NCI-H2029 treated with DMSO at 0.1 percent for 48 hours (cell line): ENCODE measurements at places on chromosomes 1 and 21.

DNA sequence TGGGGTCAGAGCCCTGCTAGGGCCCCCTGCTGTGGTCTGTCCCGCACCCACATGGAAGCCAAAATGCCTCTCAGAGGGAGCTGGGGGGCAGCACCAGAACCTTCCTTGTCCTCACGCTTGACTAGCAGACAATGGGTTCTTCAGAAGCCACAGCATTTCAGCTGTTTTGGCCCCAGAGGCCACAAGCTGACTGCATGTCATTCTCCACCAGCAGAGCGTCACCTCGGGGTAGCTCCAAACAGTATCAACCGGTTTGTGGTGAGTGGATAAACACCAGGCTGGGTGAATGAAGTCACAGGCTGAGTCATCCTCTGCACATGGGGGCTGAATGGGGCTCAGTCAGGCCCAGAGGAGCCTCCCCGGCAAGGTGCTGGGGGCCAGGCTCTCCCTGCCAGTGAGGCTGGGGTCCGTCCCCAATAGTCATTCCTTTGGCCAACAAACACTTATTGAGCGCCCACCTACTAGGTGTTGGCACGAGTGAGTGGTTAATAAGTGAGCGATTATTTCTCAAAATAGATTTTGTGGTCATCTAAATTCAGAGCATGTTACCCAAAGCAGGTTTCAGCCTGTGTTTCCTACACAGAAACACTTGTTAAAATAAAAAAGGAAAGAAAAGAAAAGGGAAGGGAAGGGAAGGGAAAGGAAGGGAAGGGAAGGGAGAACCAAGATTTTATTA, 9.1 kb downstream of the OLIG1 start:
- DNase-seq: no peak

- no peak for DNase-seq
Observed at GRCh38 chr1:57124768-57125446, 159.1 kb upstream of the C8B start.

DNA sequence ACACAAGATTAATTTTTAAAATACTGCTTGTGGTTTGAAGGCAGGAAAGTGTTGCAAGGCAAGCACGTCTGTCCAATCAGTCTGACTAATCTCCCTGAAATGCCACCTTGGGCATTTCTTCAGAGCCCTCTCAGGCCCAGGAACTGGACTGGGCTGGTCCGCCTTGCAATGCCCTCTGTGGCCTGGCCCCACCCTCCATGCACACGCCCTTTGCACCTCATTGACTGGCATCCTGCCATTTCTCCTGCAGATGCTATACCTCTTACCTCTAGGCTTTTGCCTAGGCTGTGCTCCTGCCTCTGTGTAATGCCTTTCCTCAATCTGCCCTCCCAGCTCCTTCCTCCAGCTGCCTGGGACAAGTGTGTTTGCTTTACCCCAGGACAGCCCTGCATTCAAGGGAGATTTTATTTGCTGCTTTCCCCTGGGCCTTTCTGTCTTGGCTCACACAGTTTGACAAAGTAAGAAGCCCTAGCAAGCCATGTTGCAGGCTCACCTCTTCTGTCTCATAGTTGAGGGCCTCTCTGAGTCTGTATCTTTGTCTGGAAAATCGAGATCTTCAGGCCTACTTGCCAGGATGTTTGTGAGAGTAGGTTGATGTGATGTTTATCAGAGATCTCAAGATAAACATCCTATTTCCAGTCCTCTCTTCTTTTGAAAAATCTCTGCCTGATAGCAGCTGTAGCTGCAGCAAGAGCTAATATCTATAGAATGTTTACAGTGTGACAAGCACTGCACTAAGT, 149.2 kb upstream of the JUN start:
- peak; percentile 98 for DNase-seq

GRCh38 chr1:109361649-109362048, 36.1 kb downstream of the SORT1 start:
- DNase-seq: no peak

GRCh38 chr21:25384782-25385181, 222.5 kb downstream of the MRPL39 start:
- DNase-seq: no peak

DNA sequence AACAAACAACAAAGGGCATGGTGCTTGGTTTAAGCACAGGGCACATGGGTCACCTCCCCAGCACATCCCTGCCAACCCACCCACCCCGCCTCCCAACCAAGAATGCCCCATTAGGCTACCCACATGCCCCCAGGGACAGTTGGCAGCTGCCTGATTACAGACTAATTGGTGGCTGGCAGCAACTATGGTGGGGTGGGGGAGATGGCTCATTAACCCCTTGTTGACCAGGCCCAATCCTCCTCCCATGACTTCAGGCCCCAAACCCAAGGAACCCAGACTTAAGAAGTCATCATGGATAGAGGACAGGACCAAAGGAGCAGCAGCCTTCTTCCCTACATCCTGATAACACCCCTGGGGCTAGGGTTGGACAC, 1.3 kb downstream of the RIMS3 start:
- DNase-seq: no peak

DNA sequence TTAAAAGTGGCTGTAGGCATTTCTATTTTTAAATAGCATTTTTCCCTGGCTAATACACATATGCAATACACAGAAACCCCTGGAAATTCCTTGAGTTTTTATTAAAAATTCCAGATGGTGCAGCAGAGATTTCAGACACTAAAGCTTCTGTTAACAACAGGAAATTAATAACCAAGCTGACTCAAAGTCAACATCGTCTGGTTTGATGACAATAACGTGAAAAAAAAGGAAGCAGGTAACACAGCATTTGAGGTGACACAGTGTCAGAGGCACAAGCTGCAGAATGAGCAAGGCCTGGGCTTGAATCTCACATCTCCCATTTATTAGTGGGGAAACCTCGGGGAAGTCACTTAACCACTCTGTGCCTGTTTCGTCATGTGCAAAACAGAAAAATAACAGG, 64.6 kb upstream of the GJB5 start:
- no peak for DNase-seq

GRCh38 chr1:222087221-222087920, 345.5 kb upstream of the DUSP10 start:
- no peak for DNase-seq

GRCh38 chr1:37476087-37476452, 1.7 kb downstream of the ZC3H12A start:
- no peak for DNase-seq

- DNase-seq: no peak
Observed at GRCh38 chr1:41369531-41369930, 8.3 kb downstream of the FOXO6 start.

GRCh38 chr21:21246007-21246406, 247.8 kb downstream of the NCAM2 start:
- no peak for DNase-seq

- no peak for DNase-seq
Observed at GRCh38 chr1:2561446-2561845, 5.3 kb downstream of the TNFRSF14 start.

DNA sequence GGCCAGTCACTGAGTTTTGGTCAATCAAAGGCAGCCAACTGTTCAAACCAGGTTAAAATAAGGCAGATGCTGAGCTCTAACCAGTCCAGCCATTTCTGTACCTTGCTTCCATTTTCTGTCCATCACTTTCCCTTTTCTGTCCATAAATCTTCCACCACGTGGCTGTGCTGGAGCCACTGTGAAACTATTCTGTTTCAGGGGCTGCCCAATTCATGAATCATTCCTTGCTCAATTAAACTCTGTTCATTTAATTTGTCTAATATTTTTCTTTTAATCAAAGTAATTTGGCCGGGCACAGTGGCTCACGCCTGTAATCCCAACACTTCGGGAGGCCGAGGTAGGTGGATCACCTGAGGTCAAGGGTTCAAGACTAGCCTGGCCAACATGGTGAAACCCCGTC, 22.7 kb upstream of the LGALS8 start:
- no peak for DNase-seq

GRCh38 chr1:204652497-204652896, 33.0 kb downstream of the LRRN2 start:
- no peak for DNase-seq

GRCh38 chr1:17731460-17731859, 23.7 kb upstream of the ACTL8 start:
- DNase-seq: no peak

DNA sequence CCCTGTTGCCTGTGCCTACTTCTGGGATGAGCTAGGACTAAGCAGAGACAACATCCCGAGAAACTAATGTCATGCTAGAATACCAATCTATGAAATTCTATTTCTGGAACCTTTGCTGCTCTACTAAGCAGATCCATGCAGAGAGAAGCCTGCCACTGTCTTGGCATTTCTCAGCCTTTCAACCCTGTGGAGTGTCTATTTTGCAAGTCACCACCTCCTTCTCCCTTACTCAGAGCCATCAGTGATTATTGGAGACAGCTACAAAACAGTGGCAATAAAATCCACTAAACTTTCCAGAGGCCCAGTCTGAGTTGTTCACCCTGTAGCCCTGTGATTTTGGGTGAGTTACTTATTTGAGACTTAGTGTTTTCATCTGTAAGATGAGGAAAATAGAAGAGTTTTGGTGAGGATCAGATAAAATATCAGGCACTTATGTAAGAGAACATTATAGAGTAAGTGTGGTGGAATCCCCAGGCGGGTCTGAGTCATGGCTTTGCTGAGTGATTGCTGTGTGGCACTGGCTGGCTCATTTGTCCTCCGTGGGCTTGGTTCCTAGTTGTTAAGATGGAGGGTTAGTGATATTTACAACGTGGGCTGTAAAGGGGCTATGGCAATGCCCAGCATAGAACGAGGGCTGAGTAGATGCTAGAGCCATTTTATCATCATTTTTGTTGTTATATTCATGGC, 61.1 kb downstream of the FMN2 start:
- no peak for DNase-seq

DNA sequence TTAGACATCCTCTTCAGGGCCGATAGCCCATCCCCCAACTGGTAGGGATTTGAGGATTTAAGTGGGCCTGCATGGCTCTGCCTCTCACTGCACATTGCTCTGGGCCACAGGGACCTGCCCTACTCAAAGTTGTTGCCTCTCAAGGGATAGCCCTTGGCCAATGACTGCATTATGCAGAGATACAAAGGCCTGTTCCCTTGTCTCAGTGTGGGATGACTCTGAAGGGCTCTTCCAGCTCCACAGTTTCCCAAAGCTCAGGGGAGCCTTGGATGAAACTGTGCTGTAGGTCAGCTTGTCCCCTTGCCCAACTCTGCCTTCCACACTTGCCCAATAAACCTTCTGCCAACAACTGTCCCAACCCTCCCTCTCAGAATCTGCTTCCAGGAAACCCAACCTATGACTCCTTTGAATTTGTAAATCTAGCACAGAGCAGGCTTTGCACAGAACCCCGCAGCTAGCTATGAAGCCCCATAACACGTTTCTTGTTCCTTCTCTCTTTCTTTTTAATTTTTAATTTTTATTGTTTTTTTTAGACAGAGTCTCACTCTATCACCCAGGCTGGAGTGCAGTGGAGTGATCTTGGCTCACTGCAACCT, 42.5 kb downstream of the SLC9C2 start:
- no peak for DNase-seq

GRCh38 chr1:20109223-20109856, 10.0 kb downstream of the PLA2G2D start:
- DNase-seq: no peak

DNA sequence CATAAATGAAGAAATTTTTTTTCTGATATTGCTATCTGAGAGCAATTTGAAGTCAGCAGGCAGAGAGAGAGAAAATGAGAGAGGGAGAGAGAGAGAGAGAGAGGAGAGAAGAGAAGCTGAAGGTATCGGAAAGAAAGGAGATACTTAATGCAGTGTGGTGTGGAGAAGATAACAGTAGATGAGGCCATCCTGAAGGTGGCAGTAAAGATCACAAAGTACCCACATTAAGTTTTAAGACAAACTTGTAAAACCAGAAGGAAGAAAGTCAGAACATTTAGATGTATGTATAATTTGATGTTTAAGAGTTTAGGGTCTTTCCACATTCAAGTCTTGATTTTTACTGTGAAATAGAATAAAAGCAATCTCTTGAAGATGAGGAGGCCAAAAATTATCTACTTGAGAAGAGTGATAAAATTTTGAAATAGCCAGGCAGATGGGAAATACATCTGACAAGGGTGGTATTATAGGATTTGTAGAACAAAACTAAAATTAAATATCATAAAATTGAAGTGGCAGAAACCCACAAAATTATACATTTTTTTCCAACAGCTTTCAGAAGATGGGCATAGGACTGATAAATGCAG, 1753.4 kb downstream of the MRPL39 start:
- DNase-seq: peak; percentile 47

- no peak for DNase-seq
Observed at GRCh38 chr1:84698151-84699110, 8.2 kb upstream of the SSX2IP start.

DNA sequence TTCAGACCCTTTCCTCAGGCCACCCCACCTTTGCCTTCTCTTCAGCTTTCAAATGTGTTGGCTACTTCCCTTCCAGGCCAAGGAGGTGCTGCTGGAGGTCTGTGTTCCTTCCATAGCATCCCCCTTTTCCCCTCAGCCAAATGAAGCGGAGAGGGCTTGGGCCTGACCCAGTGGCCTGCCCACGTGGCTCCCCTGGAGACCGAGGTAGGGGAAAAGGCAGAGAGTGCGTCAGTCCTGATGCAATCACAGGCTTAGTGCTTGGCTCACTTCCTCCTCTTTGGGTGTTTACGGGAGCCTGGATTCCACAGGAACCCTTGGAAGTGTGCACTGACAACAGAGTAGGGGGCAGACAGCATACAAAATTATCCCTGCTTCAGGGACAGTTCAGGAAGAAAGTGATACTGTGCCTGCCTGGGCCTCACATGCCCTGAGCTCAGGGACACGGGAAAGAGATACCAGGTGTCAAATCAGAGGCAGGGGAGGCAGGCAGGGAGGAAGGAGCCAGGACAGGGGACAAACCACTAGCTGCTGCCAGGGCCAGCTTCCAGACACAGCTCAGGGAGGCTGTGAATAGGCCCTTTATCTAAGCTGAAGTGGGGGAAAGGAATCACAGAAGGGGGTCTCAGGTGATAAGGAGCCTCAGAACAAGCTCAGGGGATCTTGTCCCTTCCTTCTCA, 16.6 kb upstream of the PTP4A2 start:
- DNase-seq: no peak

DNA sequence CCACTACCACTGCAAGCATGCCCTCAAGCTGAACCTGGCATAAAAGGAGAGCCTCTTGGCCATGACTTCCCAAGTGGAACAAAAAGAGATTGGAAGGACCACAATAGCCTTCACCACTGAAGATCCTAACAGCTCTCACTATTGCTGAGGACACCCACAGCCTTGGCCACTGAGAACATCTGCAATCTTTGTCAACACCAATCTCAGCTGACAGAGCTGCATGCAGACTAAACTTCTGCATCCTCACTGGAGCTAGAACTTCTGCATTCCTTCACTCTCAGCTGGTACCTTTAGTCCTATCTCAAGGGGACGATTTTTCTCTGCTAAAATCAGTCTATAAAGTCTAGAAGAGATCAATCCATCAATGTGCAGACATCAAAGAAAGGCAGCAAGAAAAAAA, 8.3 kb upstream of the FCRL2 start:
- no peak for DNase-seq
